ENCODE measurements at places on chromosomes 12 and 14.
A peak's percentile ranks its signal among the peaks of the same experiment; 100 is the strongest.

DNA sequence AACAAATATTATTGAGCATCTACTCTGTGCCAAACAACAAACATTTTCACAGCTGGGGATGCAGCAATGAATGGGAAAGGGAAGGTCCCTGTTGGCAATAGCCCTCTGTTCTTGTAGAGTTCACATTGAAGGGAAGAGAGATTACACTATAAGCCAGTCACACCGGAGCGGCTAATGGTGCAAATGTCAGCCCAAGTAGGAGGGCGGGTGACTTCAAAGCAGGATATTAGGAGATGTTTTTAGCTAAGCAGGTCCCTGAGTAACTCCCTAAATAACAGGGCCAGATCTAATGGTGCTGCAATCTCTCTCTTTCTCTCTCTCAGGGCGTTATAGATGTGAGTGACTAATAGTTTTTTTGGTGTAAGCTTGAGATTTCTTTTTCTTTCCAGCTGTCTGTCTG, 30.7 kb downstream of the FLVCR2 start:
- DNase-seq, result no peak

DNA sequence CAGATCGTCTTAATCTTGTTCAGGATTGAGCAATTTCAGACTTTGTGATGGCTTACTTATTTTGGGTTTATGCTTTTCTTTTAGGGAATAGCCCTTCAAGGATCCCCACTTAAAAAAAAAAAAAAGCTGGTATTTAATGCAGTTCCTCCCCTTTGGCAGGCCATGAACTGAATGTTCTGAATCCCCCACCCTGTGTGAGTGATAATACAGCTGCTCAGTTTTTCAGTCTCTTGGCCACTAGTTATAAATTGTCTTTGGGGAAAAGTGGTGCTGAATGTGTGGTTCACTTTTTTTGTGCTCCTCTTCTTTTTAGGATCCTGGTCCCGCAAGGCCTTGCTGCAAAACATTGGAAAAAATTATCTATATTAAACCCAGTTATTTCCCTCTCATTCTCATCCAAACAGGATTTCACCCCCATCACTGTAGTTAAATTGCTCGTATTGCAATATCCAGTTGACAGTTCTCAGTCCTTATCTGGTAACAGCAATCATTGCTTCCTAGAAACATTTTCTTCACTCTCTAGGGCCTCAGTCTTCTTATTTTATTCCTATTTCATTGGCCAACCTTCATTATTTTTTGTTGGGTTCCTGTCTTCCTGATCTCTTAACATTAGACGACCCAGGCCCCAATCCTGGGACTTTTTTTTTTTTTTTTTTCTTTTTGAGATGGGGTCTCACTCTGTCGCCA, 73.1 kb upstream of the PAWR start:
- no peak for DNase-seq

- DNase-seq, result peak; percentile 43
These were observed 57.1 kb downstream of the ATG14 start for GRCh38 chr14:55354500-55354899.

- DNase-seq, result peak; percentile 63
These were observed 32.9 kb downstream of the SYNE3 start for GRCh38 chr14:95483309-95484165.

- DNase-seq, result no peak
These were observed 18.8 kb downstream of the SLC24A4 start for GRCh38 chr14:92341791-92342190.

DNA sequence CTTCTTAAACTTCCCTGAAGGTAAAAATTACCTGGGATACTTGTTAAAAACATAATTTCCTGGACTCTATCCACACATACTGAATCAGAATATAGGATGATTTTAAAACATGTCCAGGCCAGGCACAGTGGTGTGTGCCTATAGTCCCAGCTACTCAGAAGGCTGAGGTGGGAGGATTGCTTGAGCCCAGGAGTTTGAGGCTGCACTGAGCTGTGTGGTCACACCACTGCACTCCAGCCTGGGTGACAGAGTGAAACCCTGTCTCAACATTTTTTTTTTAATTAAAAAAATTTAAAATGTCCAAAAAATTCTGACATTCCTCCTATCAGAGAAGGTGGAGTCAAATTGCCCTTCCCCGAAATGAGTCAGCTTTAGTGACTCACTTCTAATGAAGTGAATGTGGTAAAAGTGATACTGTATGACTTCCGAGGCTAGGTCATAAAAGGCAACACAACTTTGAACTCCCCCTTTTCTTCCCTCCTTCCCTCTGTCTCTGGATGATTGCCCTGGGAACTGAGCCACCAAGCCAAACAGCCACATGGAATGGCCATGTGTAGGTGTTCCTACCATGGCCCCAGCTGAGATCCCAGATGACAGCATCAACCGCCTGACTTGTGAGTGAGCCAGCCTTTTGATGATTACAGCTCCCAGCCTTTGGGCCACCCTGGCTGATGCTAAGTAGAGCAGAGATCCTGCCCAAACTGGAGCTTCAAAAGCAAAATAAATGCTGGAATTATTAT, 36.3 kb downstream of the LIMA1 start:
- DNase-seq, result peak; percentile 83

DNA sequence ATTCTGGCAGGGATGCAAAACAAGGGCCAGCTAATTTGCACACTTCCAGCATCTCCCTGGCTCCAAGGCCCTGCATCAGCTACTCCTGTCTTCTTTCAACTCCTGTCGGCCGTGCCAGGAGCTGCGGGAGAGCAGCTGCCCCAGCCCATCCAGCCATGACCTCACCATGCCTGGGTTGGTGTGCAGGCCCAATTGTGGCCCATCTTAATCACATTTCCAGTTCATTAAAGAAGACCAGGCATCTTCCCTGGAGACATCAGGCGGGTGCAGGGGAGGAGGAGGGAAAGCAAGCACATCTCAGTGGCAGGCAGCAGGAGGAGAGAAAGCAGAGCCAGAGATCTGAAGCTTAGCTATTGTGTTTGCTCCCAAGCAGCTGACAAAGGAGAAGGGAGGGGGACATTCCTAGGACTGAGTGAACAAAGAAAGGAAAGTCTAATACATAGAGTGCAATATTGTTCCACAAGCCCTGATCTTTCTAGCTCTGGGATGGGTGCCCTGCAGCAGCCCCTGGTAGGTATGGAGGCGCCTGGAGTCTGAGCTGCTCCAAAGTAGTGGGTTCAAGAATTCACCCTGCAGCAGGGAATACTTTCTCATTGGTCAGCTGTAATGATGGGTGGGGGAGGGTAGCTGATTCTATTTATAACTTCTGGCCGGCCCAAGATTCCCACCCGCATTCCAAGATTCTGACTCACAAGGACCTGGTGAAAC, 40.1 kb downstream of the VWF start:
- DNase-seq, result no peak

- DNase-seq, result no peak
These were observed 428.1 kb downstream of the MED13L start for GRCh38 chr12:115849262-115849943.

- DNase-seq, result peak; percentile 89
These were observed 3.4 kb downstream of the TAMALIN start for GRCh38 chr12:52010152-52010622.

- no peak for DNase-seq
These were observed 73.4 kb downstream of the SPTB start for GRCh38 chr14:64806202-64806861.

GRCh38 chr12:6096527-6096926, 27.9 kb downstream of the VWF start:
- no peak for DNase-seq

DNA sequence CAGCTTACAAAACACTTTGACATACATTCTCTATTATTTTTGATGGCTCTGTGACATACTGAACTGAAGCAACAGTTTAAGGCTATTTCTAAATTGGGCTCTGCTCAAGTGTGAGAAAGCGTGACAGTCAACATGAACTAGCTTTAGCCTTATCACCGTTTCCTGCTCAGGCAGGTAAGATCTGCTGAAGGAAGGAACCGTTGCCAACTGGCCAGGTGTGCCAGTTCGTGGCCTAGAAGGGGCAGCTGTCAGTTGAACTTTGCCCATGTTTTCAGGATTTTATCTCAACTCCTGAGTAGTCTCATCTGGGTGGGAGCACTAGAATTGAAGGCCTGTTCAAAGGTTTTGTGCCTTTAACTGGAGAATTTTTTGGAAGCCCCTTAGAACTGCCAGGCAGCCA, 79.5 kb downstream of the ETV6 start:
- DNase-seq, result no peak

- no peak for DNase-seq
These were observed 136.5 kb upstream of the CPSF6 start for GRCh38 chr12:69102856-69103255.

GRCh38 chr14:104295681-104296387, 157.4 kb downstream of the KIF26A start:
- peak; percentile 9 for DNase-seq

DNA sequence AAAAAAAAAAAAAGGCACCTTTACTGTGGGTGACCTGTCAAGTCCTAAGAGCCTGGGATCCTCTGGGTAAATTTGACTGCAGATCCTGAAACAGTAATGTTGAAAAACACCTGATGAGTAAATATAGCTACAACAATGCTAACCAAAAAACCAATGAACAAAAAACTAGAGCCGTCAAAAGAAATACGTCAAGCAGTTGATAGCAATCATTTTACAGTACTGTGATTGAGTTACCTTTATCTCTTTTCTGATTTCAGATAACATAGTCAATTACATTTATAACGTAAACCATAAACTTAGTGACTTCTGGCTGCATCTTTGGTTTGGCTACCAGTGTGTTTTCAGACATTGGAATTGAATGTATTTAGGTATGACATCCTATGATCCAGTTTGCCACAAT, 6.1 kb upstream of the TMED2 start:
- no peak for DNase-seq

- no peak for DNase-seq
These were observed 12.7 kb downstream of the GCH1 start for GRCh38 chr14:54889919-54890318.

DNA sequence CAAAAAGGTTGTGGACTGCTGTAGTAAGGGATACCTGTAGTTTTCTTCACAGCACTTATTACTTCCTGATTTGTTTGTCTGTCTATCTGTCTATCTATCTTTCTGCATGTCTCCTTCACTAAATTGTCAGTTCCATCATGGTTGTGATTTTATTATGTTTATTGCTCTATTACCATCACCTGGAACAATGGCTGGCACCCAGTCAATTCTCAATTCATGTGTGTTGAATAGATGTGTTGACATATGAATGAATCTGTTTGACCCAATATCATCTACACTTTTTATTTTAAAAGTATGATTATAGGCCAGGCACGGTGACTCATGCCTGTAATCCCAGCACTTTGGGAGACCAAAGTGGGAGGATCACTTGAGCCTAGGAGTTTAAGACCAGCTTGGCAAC, 224.4 kb downstream of the NUBPL start:
- DNase-seq, result no peak

DNA sequence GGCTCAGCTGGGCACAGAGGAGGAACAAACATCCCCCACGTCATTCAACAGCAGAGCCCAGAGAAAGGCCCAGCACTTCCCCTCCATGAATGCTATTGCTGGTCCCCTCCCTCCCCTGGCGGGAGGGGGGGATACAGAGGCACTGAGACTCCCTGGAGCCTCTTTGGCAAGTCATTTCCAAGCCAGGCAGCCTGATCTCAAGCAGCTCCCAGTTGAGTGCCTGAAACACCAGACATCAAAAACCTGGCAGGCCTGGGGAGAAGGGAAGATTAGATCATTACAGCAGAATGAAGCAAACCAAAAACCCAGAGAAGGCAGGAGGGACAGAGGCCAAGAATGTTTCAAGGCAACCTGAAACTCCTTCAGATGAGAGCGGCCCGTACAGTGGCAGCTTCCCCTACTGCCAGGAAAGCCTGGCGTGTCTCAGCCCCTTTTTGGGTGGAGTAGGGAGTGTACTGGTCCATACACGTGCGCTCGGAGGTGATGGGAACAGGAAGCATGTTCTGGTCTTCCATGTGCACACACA, 92.1 kb downstream of the LRRC74A start:
- peak; percentile 85 for DNase-seq

GRCh38 chr12:75635606-75636444, 124.4 kb upstream of the KRR1 start:
- DNase-seq, result no peak

DNA sequence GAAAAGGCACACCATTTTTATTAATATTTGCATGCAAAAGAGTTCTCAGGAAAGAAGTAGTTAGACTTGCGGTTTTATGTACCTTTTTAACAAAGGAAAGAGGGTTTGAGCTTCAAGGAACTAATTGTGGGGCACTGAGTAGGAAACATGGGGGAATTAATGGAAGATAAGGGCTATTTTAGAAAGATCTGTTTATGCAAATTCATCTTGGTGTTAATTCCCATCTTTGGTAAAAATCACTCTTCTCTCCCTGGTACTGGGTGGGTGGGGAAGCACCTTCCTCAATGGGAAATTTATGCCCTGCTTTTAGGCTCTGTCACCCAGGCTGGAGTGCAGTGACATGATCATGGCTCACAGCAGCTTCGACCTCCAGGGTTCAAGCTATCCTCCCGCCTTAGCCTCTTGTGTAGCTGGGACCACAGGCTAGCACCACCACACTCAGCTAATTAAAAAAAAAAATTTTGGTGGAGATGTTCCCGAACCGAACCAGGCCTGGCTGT, 30.1 kb upstream of the RESF1 start:
- DNase-seq, result no peak

DNA sequence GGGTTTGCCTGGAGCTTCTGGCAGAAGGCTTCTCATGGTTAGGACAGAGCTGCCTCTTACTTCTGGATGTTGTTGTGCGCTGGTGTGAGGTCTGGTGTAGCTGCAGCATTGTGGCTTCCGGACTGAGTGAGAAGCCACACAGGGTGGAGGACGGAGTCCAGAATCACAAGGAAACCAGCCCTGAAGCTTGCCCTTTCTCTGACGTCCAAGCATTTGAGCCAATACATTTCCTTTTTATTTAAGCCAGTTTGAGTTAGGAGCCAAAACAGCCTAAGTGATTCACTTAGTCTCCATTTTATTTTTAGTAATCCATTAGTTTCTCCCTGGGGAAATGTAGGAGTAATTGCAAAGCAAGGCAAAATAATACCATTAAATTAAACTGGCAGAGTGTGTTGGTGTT, 402.4 kb upstream of the RGS6 start:
- peak; percentile 29 for DNase-seq

DNA sequence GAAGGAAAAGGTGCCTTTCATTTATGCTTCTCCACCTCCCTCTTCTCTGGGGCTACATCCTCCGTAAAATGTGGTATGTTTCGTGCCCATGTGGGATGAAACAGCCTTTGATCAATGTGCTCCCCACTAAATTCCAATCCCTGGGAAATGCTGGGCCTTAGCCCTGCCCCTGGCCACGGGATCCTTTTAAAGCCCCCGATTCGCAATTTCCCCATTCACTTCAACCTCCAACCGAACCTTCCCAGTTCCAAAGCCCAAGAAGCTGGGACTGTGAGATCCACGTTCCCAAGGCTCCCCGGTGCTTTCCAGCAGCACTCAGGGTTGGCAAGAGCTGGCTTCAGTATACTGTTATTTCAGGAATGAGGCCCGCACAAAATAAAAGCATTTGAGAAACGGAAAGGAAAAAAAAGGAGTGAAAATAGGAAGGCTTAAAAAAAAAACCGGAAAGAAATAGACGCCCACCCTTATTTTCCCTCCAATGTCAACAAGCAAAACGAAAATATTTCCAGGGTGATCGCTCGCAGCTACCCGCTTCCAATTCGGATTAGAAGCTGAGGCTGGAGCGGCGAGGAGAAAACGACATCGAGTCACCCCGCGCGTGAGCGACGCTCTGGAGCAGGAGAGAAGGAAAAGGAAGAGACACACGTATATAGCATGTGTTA, 1.3 kb upstream of the FOXG1 start:
- DNase-seq, result no peak
